ENCODE measurements at places on chromosomes 7 and 10.

GRCh38 chr7:71229148-71229547 lies 97.2 kb downstream of the GALNT17 start:
- DNase-seq, result no peak

- no peak for DNase-seq
These were observed 62.6 kb downstream of the COL13A1 start for GRCh38 chr10:69864321-69864720.

- DNase-seq, result no peak
These were observed 96.1 kb downstream of the ARL4A start for GRCh38 chr7:12783421-12784095.

GRCh38 chr7:4100691-4101090 lies 581.4 kb upstream of the FOXK1 start:
- DNase-seq, result no peak

GRCh38 chr10:91154842-91155241 lies 65.6 kb upstream of the PCGF5 start:
- DNase-seq, result no peak

Data from stimulated activated CD4-positive, alpha-beta T cell treated with anti-CD3 and anti-CD28 coated beads, TNF-alpha, amount 100 ng/mL, for 24 hours (primary cell).